GM13977 (cell line): ENCODE measurements at places on chromosomes 6 and 20.

GRCh38 chr6:163487606-163488005 is 73.1 kb downstream of the QKI start:
- no peak for DNase-seq

DNA sequence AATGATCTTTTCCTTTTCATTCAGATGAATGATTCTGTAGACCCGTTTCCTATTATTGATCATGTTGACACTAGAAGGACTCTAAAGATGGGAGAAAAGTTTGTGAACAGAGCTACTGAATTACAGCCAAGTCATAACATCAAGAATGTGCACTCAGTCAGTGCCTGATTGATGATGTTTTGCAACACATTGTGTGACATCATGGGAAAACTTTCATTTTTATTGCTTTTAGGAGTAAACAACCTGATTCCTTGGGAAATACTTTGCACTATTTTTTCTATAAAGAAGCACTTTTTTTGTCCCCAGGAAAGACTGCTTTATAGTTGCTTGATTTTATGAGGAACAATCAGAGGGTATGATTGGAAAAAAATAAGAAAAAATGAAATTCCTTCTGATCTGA is 383.8 kb upstream of the JAG1 start:
- DNase-seq, result no peak

- DNase-seq, result no peak
These were observed 39.9 kb downstream of the SRC start for GRCh38 chr20:37385659-37386504.

GRCh38 chr6:37819802-37820717 is 533 bp downstream of the ZFAND3 start:
- DNase-seq, result no peak

DNA sequence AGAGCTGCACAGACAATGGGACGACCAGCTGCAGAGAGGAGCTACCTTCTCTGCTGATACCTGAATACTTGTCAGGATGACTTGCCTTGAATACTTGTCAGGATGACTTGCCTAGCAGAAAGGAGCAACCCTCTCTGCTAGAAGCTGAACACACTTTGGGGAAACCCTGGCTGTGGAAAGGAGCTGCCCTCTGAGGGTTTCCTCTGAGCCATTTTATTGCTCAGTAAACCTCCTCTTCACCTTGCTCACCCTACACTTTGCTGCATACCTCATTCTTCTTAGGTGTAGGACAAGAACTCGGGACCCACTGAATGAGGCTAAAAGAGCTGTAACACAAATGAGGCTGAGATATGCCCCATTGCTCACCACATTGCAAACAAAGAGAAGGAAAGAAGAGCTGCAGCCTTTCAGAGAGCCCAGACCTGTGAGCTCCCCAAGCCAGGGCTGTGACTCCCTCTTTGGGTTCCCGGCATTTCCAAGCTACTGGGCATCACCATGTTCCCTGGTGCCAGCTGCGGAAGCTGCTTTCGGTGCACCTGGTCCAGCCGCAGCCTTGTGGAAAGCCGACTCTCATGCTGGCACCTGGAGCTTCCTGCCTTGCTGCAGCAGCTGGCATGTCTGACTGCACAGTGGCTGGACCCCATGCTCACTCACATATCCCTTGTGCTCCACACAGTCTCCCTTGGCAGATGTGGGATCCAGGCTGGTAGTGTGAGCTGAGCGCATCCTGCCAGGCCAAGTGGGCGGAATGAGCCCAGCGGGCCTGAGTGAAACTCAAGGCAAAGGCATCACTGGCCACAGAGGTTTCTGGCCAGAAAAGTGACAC is 106.7 kb upstream of the AHI1 start:
- DNase-seq, result no peak

DNA sequence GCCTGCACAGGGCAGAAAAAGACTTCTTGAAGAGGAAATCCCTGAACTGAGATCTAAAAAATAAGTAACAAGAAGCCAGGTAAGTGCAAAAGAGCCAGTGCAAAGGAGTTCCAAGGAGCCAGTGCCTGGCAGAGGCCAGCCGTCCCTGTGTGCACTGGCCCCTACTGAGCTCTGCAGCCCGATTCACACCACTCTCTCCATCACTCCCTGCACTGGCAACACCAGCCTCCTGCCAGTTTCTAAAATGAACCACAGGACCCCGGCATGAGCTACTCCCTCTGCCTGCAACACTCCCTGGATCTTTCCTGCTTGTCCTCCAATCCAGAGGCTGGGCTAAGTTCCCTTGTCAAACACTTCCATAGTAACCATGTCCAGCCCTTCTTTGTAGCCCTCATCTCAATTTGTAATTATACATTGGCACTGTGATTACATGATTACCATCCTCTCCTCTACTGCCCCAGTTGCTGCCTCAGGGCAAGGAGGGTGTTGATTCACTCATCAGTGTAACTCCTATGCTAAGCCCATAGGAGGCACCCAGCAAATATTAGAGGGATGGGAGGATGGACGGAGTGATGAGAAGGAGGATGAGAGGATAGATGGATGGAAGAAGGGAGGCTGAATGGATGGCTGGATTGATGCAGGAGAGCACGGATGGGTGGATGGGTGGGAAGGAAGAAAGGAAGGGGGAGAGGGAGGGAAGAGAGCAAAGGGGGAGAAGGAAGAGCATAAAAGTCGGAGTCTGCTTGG is 49.3 kb downstream of the SIRPA start:
- no peak for DNase-seq

DNA sequence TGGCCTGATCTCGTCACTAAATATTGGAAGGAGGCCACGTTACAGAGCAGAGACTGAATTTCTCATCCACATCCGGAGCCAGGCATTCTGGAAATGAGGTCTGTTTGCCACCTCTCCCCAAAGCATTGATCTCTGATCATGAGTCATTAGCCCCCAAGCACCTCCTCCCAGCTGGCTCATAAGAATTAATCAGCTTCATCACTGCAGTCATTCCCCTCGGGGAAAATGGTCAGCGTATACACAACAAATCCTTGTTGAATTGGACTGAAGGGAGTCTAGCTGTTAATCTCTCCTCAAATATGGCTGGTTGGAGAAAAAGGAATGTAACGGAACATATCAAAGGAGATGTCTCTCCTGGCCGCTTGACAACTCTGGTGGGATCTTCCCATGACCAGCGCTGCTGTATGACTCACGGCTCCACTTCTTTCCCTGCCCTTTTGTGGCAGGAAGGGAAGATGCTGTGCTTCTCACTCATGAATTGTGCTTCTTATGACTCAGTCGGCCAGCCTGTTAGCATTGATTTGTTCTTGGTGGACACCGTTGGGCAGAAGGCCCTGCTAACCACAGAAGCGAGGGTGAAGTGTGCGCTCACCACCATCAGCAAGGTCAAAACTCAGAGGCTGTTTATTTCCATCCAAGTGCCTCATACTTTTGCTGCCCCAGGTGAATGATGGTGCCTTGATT is 76.7 kb downstream of the RNF182 start:
- DNase-seq, result no peak

DNA sequence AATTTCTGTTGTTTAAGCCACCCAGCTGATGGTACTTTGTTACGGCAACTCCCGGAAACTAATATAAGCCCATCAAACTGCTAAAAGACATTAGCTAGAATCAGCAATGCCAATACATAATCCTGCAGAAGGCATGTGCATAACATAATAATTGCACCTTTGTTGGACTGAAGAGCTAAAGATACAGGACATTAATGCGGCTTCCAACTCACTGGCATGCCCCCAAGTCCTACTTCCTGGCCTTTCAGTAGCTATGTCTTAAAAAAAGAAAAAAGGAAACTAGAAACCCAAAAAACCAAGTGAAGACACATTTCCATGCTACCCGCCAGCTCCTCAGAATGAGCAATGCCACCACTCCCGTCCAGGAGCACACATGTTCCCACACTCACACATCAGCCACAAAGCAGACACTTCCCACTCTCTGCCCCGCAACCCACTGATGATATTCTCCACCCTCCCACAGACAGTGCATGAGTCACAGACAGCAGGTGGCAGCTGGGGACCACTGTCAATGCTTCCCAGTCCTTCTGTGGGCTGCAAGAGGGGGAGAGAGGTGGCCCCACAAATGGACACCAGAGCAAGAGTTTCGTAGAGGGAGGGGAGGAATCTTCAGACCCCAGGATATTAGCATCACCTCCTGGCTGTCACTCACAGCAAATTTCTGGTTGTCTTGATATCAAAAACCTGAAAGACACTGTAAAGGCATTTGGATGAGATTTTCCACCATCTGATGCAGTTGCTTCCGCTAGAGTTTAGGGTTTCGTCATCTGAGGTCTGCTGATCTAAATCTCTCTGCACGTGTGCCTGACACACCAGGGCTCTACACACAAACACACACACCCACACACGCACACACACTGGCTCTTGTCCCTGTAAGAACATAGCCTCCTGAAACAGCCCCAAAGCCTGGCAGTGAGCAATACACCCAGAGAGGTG is 32.8 kb downstream of the GFOD1 start:
- DNase-seq, result peak; percentile 27

- DNase-seq, result no peak
These were observed 79.9 kb upstream of the LY86 start for GRCh38 chr6:6508643-6509042.

DNA sequence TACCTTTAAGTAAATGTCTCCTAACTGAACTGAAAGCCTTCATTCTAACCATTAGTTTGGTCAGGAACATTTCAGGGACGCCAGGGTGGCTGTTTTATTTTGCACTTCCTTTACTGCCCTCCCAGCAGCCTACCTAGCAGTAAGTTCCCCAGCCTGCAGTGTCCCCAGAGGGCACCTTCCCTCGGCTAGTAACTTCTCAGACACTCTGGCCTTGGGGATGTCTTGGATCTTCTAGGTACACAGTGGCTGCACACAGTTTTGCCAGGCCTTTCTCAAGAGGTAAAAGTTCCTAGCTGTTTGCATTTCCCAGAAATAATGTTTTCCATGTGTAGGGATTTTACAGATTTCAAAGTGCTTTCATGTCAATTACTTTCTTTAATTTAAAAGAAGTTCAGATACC is 378 bp upstream of the LAMA2 start:
- no peak for DNase-seq

DNA sequence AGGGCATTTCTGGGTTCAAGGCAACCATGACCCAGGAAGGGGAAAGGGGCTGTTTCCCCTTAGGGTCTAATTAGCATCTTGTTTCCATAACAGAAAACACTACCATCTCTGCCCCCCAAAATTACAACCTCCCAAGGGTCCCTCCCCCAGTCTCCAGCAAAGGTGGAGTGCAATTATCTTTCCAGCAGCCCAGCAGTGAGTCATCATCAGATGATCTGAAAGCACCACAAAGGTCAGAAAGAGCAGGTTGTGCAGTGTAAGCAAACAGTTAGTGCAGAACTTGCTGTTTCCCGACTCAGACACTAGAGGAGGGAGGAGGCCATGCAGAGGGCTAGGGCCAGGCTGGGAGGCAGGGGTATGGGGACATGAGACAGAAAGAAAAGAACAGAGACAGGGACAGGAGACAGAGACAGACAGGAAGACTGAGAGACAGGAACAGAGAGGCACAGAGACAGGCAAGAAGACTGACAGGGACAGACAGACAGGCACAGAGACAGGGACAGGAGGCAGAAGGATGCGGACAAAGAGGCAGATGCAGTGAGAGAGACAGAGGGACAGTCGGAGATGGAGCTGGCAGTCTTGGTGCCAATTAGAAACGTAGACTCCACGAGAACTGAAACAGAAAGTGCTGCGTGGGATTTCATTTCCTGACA is 62.5 kb downstream of the PYGB start:
- DNase-seq, result peak; percentile 85

DNA sequence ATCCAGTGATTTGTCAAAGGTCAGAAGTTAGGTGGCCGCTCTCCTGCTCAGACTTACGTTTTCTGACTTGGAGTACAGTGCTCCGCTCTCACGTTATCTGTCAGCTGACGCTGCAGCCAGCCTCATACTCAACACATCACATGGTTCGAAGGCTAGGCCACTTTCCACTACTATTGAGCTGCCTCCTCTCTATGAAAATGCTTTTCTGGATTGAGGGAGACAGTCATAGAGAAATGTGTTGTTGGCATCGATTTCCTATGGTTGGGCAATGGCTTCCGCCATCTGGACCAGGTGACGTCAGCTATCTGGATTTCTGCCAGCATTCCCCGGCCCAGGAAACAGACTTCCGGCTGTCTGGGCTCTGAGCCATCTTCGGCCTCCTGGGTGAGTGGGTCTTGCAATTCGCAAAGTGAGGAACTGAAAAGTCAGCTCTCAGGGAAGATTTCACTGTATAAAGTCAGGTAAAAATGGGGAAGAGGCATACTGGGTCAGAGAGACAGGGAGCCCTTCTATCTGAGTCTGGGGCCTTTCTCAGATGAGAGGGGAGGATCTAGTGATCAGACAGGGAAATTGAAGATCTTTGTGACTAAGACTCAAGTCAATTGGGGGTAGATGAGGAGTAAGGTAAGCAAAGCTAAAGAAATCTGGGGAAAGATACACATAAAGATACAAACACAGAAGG is 37.5 kb upstream of the IER3 start:
- DNase-seq, result no peak

- no peak for DNase-seq
These were observed 32.3 kb upstream of the GNRH2 start for GRCh38 chr20:3010985-3011723.

DNA sequence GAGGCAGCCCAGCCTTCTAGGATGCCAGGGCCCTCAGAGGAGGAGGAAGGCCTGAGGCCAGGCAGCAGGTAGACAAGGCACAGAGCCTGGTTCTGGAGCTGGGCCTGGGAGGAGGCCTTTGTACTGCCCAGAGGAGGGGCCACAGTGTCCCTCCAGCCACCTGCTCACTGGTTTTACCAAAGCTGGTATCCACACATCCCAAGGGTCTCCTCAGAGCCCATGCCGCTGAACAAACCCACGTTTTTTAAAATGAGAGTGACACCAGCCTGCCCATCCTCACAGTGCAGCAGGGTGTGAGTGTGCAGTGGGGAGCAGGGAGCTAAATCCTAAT is 162.7 kb downstream of the LY86 start:
- no peak for DNase-seq

GRCh38 chr20:33828326-33828844 is 17.2 kb downstream of the CHMP4B start:
- DNase-seq, result no peak

DNA sequence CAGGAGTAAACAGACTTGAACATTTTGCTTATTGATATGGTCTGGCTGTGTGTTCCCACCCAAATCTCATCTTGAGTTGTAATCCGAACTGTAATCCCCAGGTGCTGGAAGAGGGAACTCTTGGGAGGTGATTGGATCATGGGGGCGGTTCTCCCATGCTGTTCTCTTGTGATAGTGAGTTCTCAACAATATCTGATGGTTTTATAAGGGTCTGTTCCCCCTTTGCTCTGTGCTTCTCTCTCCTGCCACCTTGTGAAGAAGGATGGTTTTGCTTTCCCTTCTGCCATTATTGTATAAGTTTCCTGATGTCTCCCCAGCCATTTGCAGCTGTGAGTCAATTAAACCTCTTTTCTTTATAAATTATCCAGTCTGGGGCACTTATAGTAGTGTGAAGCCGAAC is 40.0 kb downstream of the MYLIP start:
- DNase-seq, result no peak

GRCh38 chr20:12177657-12178293 is 260.1 kb downstream of the BTBD3 start:
- DNase-seq, result no peak
